ENCODE measurements at places on chromosomes 11 and 22.

DNA sequence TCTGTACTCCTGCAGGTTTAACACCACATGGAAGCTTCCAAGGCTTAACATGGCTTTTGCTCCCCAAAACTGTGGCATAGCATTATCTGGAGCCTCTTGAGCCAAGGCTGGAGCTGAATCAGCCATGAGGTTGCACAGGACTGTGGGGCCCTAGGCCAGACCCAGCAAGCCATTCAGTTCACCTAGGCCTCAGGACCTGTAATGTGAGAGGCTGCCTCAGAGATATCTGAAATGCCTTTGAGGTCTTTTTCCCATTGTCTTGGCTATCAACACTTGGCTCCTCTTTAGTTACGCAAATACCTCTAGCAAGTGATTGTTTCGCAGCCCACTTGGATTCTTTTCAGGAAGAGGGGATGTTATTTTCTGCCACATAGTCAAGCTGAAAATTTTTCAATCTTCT lies 72.0 kb downstream of the VPREB1 start:
- DNase-seq: no peak

DNA sequence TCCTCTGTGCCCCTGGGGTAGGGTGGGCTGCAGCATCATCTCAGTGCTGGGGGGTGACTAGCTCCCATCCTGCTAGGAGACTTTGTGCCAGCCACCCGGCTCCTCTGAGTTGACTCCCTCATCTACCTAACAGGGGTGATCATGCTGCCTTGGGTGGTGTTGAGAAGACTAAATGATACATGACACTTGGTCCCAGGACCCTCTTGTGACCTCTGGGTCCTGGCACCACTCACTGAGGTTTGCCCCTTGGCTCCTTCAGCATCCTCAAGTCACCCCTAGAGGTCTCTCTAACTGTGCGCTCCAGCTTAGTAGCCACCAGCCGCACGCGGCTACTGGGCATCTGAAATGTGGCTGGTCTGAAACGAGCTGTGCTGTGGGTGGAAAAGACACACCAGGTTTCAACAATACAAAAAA lies 72.1 kb downstream of the LRRC32 start:
- DNase-seq: no peak

- no peak for DNase-seq
Measured at GRCh38 chr11:109914038-109914437, 179.2 kb upstream of the ZC3H12C start.

DNA sequence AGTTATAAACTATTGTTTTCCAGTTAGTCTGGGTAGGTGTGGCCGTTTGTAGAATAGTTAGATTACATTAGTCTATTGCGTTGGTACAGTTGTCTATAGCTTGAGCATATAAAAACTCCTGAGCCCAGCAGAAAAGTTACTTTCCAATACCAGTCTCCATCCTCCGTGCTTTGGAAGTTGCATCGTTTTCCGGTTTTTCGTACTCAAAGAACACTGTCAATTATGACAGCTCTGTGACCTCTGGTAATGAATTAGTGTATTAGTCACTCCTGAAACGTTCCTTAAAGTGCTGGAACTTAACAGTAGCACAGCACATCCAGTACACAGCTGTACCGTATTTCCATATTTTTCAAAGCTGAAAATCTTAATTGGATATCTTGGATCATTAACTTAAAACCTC lies 808 bp upstream of the MSANTD2 start:
- no peak for DNase-seq

DNA sequence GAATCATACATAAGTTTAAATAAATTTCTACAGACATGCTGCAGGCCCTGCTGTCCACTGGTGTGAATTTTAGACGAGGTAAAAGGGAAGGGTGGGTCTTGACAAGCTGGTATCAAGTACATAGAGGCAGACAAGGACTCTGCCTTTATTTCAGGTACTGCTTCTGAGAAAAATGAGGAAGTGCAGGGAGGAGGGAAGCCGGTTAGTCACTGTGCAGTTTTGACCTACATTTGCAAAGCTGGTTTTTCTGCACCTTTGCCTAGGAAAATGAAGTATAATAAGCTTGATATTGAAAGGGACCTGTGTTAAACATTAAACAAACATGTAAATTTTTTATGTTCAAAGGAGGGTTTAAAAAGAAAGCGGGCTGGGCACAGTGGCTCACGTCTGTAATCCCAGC lies 24.6 kb downstream of the TMEM45B start:
- no peak for DNase-seq

- no peak for DNase-seq
Measured at GRCh38 chr11:128195057-128195751, 392.2 kb downstream of the ETS1 start.

GRCh38 chr11:22339611-22340010 lies 1.4 kb downstream of the SLC17A6 start:
- DNase-seq: no peak

GRCh38 chr11:75056814-75057213 lies 39.9 kb downstream of the OR2AT4 start:
- no peak for DNase-seq

DNA sequence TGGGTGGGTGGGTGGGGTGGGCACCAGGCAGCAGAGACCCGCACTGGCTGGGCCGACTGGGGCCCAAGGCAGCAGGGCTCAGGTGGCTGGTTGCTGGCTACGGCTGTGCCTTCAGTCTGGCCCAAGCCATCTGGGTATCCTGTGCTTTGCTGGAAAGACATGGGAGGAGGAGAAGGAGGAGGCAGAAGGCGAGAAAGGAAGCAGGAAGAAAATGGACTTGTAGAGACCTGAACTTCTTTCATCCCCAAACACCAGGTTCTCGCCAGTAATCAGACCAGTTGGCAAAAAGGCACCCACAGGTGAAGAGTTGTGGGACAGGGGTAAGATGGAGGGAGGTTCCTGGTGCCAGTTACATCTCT lies 78.8 kb downstream of the IGLL1 start:
- DNase-seq: no peak

DNA sequence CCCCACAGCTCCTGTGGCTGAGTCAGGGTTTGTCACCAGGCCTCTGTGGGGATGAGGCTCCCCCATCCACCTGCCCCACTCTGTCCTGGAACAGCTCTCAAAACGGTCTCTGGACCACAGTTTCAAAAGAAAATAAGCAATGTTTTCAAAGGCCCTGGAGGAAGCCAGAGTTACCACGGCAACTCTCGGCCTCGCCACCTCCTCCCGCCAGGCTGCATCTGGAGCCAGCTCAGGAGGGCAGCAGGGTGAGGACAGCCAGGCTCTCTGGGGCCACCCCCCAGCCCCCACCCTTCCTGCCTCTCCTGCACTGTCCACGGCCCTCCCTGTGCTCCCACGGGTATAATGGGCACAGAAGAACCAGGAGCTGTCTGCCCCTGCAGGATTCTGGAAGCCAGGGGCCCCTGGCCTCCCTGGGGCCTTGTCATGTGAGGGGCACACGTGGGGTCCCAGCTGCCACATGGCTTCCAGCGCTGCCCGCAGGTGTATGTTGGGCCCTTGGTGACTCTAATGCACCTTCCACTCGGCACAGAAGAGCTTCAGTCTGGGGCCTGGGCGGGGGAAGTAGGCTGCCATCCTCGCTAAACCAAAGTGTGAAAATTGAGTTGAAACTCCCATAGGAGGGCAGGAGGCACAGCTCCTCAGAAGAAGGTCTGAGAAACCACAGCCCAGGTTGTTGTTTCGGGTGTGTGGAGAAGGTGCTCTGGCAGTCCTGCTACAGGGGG lies 10.3 kb downstream of the CD81 start:
- DNase-seq: no peak

DNA sequence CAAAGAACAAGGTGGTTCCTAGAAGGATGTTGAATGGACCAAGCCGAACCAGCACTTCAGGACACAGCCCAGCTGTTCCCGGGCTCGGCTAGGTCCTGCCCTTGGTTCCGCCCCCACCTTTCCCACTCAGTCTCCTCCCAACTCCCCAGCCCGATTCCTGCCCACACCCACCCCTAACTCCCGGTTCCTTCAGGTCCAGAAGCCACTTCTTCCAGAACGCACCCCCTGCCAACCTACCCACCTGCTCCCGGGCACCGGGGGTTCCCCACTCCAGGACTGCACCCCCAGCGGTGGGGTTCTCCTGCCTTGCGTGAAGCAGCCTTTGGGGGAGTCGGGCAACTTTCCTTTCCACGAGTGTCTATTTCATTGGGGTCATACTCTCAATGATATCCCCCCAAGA lies 30.7 kb downstream of the CERK start:
- DNase-seq: no peak

DNA sequence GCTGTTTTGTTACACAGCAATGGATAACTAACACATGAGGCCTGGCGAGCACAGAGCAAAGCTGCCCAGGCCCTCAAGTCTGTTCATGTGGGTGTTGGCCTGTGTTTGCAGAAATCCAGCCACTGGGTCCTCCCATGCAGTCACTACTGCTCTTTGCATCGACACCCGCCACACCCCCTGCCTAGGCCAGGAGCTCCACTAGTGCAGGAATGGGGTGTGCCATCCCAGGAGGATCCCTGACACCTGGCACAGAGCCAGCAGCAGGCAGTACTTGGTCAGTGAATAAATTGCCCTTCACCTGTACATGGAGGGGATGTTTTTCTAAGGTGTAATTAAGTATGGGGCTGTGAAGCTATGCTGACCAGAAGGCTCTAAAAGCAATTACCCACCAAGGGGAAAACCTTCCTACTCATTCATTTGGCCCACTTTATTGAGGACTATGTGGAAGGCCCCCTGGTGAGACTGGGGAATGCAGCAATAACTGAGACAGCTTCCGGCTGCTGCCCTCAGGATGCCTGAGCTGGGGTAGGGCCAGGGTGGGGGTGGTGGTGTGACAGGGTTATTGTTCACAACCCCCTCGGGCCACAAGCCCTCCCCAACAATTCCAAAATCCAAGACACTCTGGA lies 160.8 kb downstream of the CRYBB2 start:
- no peak for DNase-seq

GRCh38 chr11:45161252-45162063 lies 15.0 kb downstream of the PRDM11 start:
- DNase-seq: no peak

DNA sequence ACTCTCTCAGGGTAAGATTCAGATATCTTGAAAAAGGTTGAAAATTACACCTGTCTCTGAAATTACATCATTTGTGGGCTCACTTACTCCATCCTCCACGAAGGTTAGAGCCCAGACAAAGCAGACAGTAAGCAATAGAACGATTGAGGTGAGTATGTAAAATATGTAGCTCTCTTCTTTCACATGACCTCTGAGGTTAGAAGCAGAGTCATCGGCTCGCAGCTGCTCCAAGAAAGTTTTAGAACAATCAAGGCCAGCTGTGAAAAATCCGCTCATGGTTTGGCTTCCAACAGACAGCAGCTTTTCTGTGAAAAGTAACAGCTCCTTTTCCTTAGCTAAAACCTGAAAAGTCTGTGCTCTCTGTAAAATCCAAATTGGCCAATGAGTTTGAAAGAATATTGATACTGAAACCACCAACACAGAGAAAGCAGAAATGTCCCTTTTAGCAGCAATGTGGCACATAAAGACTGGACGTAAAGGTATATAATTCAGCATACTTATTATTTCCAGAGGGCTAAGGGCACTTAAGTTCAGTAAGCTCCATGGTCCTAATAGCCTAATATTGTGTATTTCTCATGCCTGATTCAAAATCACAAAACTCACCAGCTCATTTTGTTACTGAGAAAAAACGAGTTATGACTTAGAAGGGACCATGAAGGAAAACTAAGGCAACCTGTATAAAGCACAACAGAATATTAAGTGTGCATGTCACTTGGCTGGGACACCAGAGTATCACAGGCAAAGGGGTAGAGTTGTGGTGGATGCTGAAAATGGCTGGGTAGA lies 78.2 kb downstream of the FAM76B start:
- no peak for DNase-seq

DNA sequence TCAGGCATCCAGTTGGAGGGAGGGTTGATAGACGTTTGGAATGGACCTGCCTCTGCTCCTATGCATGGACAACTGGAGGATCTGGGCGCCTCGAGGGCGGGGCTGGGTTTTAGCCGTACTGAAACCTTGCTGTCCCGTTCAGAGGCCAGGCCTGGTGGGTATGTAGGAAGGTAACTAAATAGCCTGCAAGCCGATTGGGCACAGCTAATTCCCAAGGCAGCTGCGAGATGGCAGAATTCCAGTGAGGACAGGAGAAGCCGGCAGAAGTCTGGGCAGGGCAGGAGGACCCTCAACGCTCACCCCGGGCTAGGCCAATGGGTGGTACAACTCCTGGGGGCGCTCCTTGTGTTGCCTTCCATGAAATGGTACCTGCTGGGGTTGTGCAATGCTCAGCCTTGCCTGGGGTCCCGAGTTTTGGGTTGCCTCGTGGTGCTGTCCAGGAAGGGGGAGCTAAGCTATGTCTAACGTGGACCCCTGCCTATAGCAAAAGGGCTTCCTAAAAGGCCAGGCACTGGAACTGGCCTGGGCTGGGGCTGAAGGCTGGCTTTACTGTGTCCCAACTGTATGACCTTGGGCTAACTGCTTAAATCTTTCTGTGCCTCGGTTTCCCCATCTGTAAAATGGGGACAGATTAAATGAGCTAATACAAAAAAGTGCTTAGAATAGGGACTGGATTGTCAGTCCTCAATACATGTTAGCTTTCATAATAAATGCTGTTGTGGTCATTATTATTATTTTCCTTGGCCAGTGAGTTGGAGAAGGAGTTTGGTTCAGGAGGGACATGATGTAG lies 30.1 kb upstream of the CD82 start:
- no peak for DNase-seq

- DNase-seq: no peak
Measured at GRCh38 chr11:126414615-126415014, 59.1 kb downstream of the ST3GAL4 start.

GRCh38 chr11:704781-705645 lies 1.0 kb upstream of the EPS8L2 start:
- DNase-seq: no peak

- no peak for DNase-seq
Measured at GRCh38 chr11:16790486-16791190, 52.2 kb downstream of the C11orf58 start.

DNA sequence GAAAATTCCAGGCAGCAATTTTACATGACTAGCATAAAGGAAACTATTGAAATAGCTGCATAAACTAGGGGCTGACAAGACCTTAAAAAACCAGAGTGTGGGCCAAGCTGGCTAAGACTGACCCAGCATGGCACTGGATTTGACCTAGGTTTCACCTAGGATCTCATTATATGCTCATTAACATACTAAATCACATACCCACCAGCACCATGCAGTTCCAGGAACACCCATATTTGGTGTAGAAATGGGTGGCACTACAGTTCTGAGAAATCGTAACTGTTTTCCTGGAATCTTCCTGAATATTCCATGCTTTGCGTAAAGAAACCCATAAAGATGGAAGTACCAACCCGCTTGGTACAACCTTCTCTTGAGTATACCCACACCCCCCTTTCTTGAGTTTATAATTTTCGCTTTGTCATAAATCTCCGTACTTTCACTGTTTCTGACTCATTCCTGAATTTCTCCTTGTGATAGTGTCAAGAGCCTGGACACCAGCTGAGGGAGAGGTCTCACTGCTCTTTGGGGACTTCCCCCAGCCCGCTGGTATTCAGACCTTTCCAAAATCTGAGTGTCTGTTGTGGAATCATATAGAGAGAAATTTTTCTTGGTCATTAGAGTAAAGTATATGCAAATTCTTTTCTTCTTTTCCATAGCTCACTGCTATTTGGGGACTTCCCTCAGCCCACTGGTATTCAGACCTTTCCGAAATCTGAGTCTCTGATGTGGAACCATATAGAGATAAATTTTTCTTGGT lies 55.1 kb downstream of the MTMR3 start:
- DNase-seq: no peak

All from central memory CD8-positive, alpha-beta T cell (primary cell).